ENCODE measurements at places on chromosomes 7 and 10.

DNA sequence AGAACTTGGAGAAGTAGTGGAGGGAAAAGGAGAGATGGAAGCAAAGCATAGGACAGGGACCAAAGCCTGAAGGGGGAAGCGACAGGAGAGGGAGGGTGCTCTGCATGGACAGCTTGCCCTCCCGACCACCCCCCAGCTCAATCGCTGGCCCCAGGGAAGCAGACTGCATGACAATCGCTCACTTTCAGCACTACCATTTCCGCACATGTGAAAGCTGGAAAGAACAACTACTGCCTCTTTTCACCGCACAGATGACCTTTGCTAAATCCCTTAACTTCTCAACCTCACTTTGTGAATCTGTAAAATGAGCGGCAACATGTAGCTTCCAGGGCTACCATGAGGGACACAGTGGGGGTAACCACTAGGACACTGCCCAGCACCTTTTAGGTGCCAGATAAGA lies 17.1 kb downstream of the VOPP1 start:
- DNase-seq = no peak

DNA sequence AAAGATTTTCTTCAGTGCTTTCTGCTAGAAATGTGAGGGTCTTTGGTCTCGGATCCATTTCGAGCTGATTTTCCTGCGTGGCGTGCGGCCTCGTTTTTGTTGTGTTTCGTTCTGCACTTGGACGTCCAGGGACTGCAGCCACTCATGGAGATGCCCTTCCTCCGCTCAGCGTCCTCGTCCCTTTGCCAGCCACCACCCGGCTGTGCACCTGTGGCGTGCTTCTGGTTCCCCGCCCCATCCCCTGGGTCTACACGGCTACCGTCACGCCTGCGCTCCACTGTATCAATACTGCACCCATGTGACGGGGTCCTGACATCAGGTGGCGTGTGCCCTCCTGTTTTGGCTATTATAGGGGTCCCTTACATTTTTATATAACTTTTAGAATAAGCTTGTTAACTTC lies 42.7 kb upstream of the NKX6-2 start:
- no peak for DNase-seq

GRCh38 chr7:142498364-142498763 lies 240.5 kb upstream of the PRSS58 start:
- no peak for DNase-seq

DNA sequence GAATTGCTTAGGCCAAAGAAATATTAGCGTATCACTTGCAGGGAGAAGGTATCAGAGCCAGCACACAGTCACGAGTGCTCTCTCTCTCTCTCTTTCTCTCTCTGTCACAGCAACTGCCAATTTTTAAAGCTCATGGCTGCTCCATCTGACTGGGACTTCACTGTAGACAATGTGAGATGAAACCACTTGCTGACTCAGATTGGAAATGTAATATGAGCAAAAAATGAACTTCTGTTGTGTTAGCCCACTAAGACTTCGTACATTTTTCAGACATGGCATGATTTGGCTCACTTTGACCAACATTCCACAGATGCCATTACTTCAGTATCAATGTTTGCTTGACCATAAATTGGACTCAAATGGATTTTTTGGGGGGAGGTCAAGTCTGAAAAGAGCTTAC lies 68.1 kb downstream of the DGKB start:
- DNase-seq = no peak

- DNase-seq = no peak
Measured at GRCh38 chr7:16735020-16735419, 18.5 kb upstream of the TSPAN13 start.

- no peak for DNase-seq
Measured at GRCh38 chr7:114648680-114649079, 234.1 kb downstream of the FOXP2 start.

GRCh38 chr7:132782777-132783640 lies 206.7 kb upstream of the PLXNA4 start:
- DNase-seq = no peak

GRCh38 chr7:33221390-33221789 lies 92.0 kb downstream of the BBS9 start:
- no peak for DNase-seq

DNA sequence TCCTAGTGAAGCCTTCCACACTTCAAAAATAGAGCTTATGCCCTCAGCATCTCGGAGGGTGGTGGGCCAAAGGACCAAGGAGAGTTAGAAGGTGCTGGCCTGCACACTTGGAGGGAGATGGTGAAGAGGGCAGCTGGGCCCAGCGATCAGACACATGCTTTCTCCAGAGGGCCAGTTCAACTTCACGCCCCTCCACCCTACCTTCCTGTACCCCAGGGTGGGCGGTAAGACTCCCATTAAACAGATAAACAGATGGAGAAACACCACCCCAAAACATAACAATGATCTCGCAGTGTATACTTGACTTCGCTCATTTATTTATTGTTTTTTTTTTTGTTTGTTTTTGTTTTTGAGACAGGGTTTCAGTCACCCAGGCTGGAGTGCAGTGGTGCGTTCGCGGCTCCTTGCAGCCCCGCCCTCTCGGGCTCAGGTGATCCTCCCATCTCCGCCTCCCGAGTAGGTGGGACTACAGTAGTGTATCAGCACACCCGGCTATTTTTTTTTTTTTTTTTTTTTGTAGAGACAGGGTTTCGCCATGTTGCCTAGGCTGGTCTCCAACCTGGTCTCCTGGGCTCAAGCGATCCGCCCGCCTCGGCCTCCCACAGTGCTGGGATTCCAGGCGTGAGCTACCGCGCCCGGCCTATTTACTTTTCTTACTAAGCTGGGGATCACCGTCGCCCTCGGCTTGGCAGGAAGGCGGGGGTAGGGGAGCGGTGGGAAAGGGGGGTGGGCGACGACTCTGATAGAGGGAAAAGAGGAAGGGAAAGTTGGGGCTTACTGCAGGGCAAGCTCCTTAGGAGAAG lies 1.8 kb downstream of the C10orf95 start:
- peak; percentile 95 for DNase-seq

GRCh38 chr10:77357611-77358310 lies 279.8 kb downstream of the KCNMA1 start:
- no peak for DNase-seq

DNA sequence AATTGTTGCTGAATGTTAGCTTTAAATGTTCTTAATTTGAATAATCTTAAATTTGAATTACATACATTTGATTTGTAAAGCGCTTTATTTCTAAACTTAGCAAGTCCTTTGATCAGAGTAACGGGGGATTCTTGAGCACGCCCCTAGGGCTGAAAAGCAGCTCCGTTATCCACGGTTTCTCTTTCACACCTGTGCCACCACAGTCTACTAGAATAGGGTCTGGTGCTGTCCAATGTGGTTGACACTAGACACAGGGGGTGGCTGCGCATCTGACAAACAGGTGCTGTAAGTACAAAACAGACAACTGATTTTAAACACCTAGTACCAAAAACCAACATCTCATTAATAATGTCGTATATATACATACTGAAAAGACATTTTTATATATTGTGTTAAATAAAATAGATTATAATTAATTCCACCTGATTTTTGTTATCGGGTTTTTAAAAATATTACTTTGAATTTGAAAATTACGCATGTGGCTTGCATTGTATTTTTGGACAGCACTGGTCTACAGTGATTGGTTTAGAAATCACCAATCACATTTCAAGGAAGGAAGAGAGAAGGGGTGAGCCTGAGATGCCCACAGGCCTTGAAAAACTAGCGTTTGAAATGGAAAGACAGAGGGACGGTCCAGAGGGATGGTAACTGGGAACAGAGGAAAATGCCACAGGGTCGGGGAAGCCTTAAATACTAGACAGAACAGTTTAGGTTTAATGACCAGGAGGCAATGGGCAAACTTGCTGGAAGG lies 7.3 kb downstream of the SEPHS1 start:
- DNase-seq = peak; percentile 66

DNA sequence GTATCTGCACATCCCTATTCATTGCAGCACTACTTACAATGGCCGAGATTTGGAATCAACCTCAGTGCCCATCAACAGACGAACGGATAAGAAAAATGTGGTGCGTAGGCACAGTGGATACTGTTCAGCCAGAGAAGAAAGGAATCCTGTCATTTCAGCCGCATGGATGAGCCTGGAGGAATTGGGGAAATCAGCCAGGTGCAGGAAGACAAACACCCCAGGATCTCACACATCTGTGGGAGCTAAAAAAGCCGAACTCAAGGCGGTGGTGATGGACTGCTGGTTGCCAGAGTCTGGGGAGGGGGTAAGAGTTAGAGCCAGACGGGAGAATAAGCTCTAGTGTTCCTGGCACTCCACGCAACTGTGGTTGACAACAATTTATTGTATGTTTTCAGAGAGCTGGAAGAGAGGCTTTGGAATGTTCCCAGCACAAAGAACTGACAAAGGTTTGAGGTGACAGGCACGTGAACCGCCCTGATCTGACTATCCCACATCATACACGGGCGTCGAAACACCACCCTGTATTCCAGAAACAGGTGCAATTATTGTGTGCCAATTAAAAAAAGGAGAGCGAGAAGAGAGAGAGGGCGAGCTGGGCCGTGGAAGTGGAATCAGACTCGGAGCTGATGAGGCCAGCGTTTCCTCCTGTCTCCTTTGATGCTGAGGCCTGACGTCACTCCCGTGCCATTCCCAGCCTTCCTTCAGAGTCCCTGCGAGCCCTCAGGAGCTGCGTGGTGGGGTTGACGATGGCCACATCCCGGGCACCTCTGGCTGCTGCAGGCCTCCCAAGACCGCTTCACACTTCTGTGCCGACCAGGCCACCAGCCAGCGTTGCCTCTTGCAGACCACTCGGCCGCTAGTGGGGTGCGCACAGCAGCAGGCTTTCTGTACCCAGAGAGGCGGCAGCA lies 189.5 kb downstream of the DNAJB6 start:
- DNase-seq = no peak

DNA sequence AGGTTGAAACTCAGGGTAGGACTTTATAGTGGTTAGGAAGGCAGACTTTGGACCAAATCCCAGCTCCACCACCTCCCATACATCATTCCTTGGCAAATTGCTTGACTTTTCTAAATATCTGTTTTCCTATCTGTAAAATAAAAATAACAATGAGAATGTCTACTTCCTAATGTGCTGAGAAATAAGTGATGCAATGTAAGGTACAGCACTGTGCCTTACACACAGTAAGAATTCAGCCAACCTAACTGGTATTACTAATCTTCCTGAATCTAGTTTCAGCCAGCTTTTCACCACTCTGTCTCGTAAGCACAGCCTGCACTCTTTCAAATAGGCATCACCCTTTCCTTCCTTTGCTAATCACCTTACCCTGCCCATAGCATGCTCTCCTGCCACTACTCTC lies 9.7 kb downstream of the PRLHR start:
- DNase-seq = no peak

DNA sequence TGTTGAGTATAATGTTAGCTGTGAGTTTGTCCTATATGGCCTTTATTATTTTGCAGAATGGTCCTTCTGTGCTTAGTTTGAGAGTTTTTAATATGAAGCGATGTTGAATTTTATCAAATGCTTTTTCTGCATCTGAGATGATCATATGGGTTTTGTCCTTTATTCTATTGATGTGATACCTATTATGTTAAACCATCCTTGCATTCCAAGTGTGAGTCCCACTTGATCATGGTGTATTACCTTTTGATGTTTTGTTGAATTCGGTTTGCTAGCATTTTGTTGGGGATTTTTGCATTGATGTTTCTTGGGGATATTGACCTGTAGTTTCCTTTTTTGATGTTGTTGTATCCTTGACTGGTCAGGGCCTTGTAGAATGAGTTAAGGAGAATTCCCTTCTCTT lies 166.4 kb downstream of the MLLT10 start:
- no peak for DNase-seq

GRCh38 chr7:26868841-26869495 lies 4.6 kb upstream of the SKAP2 start:
- no peak for DNase-seq

DNA sequence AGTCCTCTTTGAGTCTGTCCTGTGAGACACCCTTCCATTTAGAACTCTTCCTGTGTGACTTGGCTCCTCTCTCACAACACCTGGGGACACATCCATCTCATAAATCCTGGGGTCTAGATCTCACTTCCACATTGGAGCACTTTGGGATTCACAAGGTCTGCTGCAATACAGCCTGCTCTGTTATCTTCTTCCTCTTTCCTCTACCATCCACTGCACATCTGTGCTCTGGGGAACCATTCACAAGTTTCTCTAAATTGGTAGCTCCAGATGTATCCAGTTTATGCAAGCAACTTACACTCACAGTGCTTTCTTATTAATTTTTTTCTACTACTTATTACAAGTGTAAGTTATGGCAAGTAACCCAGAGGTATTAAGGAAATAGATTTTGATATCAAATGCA lies 5.5 kb upstream of the FIGNL1 start:
- DNase-seq = no peak

GRCh38 chr10:10364902-10365301 lies 652.8 kb upstream of the CELF2 start:
- DNase-seq = no peak

GRCh38 chr7:120996333-120996987 lies 7.9 kb downstream of the CPED1 start:
- peak; percentile 30 for DNase-seq

DNA sequence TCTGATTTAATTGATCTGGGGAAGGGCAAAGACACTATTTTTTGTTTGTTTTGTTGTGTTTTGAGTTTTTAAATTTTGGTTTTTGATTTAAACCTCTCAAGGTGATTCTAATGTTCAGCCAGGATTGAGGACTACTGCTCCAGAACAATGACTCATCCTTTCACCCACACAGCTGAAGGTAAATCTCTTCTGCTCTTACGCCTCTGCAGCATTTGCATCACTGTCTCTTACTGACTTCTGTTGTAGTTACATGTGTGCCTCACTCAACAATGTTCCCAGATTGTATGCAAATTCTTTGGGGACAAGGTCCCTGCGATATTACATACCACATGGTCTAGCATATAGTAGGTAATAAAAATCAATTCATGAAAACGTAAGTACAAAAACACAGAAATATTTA lies 467.5 kb upstream of the LRRN3 start:
- no peak for DNase-seq
